ENCODE measurements at places on chromosomes 11 and 22.

DNA sequence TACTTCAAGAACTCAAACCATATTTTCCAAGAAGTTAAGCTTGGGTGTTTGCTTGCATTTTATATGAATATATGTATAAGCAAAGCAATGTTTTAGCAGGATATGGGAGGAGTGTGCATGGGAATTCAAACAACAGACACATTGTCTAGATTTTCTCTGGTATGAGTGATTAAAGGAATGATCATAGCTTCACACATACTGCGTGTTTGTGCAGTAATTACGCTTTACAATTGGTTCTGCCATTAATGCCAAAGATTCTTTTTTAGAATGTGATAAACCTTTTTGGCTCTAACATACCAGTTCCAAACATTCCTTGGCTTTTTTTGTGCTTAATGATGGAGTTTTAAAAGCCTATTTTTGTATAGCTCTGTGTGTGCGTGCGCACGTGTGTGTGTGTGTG lies 54.0 kb downstream of the CCDC34 start:
- DNase-seq: no peak

DNA sequence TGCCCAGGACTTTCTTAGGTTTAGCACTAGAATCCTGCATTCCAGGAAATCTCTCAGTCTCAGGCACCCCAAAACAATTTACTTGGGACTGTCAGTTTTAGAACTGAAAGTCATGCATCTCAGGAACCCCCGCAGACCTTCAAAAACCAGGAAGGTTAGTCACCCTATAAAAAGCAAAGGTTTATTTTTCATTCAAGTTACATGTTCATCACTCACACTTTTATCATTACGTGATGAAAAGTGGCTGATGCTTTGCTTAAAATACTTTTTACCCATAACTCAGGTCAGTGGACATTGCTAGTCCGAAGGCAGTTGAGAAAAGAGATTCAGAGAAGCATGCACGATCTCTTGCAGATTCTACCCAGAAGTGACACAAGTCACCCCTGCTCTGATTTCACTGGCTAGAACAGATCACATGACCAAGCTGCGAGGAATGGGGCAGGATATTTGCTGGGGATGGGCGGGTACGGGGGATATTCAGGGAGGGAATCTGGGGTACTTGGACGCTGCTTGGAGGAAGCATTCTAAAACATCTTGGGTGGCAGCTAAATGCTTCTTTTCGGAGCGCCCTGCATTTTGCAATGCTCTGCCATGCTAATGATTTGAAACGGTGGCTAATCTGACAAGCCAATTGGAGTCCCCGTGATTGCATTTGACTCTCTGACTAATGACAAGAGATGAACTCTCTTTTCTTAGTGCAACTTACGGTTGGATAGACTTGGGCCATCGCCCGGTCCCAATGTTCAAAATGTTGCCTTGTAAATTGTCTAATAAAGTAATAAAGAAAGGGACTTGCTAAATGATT lies 110.2 kb downstream of the MIAT start:
- DNase-seq: no peak

DNA sequence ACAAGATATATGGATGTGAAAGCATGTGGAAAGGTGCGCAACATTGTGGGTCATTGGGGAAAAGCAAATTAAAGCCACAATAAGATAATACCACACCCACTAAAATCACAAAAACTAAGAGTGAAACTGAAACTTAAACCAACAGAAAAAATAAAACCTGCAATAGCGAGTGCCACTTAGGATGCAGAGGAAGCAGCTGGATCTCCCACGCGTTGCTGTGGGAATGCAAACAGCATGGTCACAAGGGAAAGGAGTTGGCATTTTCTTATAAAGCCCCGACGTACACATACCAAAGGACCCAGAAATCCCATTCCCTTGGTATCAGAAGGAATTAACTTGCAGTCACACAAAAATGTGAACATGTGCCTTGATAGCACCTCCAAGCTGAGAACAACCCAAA lies 712.0 kb downstream of the TBC1D22A start:
- no peak for DNase-seq

DNA sequence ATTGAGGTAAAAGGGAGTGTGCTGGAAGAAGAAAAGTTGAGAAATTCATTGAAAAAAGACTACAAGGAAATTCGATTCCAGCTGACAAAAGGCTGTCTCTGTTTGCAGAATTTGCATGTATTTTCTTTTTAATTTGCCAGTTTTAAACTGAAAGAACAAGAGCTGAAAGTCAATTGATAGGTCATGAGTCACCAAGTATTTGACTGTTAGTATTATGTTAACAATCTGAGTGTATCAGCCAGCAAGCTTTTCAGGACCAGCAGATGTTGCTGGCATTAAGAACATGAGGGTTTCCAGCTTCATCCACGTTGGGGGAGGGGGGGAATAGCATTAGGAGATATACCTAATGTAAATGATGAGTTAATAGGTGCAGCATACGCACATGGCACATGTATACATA lies 726.7 kb downstream of the METTL15 start:
- peak; percentile 87 for DNase-seq

- DNase-seq: peak; percentile 12
These were observed 28.1 kb upstream of the OLFML1 start for GRCh38 chr11:7457211-7457610.

GRCh38 chr11:46461461-46461927 lies 69.9 kb upstream of the CHRM4 start:
- no peak for DNase-seq

GRCh38 chr11:104799251-104799650 lies 99.0 kb downstream of the CASP12 start:
- no peak for DNase-seq
